ENCODE measurements at places on chromosomes 5 and 9. TPM values are rescaled to one million over a fixed set of nuclear protein-coding genes. Genes with fewer than 3 reads are reported as not detected.

DNA sequence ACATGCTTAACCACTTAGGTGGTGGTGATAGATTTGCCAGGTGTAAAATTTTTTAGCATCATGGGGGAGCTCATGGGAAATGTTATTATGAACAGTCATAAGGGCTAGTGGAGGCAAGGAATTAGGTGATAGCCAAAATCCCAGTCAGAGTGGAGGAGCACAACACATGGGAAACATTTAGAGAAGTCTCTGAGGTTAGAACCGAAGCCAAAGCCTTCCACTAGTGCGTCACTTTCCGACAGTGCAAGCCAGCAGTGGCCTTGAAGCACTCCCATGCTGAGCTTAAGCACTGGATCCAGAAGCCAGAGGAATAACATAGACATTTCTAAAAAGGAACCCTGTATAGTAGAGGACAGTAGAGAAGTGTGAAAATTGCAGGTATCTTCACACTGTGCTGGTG is 101.5 kb upstream of the SNX2 start:
- DNase-seq = no peak

DNA sequence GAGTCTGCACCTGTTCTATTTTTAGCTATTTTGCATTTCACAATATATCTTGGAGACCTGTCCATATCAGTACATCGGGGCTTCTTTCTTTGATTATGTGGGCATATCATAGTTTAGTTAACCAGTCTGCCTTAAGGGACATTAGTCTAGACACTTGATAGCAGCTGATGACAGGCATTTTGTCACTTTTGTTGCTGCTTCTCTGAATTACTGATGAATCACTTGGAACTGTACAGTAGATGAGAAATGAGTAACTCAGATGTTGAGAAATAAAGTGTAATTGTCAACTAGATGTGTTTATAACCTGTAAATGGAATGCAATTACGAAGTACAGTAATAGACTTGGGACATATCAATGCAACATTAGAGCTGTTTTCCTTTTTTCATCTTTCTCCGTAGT is 7.1 kb downstream of the ZFP2 start:
- DNase-seq = no peak

DNA sequence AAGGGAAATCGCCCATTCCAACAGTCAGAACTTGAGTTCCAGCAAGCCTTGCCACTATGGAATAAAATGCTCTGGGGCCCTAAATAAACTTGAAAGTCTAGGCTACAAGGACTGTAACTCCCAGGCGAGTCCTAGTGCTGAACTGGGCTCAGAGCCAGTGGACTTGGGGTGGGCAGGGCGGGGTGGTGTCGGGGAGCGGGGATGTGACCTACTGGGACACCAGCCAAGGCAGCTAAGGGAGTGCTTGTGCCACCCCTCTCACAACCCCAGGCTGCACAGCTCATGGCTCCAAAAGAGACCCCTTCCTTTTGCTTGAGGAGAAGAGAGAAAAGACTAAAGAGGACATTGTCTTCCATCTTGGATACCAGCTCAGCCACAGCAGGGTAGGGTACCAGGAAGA is 61.5 kb downstream of the MEIKIN start:
- no peak for DNase-seq

DNA sequence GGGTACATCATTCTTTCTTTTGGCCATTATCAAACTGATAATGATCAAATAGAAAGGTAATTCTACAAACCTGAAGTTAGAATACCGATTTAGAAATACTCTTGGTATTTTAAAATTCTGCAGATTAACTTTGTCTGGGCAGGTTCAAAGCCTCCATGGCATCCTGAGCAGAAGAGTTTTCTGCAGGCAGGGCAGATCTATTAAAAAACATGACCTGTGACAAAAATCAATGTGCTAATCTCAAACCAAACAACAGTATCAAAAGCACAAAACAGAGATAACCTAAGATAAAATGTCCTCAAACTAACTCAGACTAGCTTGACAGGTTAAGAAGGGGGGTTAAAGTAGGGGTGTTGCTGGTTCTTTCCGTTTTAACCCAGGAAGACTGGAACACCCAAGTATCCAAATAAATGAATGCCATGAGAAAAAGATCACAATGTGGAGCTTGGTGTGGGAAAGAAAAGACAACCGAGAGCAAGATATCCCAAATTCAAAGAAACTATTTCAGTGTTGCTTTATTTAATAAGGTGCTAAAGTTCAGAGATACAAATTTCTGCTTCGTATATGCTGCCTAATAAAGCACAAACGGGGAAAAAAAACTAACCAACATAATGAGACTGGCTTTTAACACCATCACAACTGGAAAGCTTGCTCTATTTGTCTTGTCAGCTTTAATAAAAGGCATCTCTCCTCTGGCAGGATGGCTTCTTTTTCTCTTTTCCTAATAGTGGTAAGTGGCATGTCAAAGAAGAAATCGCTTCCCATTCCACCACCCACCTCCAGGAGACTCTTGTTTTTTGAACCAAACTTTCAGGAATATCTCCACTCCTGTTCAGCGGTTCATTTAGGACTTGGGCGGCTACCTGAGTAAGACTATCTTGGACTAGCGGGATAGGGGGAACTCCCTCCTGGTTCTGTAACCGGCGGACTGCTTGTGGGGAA is 2.3 kb downstream of the EFNA5 start:
- DNase-seq = no peak

LCN1 gene
- total RNA-seq = not detected

MCCC2 gene
- total RNA-seq = 12.2 TPM
